Activated naive CD8-positive, alpha-beta T cell treated with anti-CD3 and anti-CD28 coated beads, Interleukin-2, amount 50 U/mL, for 16 hours (primary cell): ENCODE measurements at places on chromosomes 6 and 20.

- no peak for DNase-seq
Measured at GRCh38 chr6:166335378-166336302, 6.7 kb downstream of the SFT2D1 start.

DNA sequence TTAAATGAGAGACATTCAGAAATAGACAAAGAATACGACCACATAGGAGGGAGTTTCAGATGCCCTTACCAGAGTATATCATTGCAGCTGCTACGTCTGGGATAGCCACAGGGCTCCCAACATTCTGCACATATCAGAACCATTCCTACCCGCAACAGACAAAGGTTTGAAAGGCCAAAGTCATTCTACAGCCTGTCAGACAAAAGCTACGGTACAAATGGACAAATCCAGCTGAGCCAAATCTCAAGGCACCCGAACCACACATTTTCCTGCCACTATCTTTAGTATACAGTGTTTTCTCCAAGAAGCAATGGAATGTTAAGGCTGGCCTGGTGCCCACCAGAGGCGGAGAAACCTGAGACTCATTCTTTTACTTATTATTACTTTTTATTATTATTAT is 30.5 kb upstream of the LYRM2 start:
- DNase-seq: no peak

GRCh38 chr6:75608956-75609533 is 7.4 kb downstream of the SENP6 start:
- DNase-seq: no peak

DNA sequence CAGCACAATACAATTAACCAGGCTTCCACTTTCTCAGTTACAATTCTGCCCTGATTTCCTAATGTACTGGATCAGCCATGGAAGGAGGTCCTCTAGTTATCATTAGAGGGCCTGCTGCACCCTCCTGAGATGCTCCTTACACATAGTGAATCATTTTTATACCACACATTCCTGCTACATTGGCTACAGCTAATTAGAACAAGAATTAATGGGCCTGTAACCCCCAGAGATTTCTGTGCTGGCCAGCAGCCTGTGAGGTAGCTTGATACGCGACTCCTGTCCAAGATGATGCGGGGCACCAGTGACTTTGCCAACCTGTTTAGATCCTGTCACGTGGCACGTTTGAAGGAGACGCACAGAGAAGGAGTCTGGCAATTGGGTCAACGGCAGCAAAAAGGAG is 422.8 kb downstream of the EPM2A start:
- no peak for DNase-seq

- no peak for DNase-seq
Measured at GRCh38 chr20:47319517-47320252, 36.8 kb downstream of the ZMYND8 start.

GRCh38 chr6:39765508-39766065 is 26.6 kb upstream of the DAAM2 start:
- no peak for DNase-seq

DNA sequence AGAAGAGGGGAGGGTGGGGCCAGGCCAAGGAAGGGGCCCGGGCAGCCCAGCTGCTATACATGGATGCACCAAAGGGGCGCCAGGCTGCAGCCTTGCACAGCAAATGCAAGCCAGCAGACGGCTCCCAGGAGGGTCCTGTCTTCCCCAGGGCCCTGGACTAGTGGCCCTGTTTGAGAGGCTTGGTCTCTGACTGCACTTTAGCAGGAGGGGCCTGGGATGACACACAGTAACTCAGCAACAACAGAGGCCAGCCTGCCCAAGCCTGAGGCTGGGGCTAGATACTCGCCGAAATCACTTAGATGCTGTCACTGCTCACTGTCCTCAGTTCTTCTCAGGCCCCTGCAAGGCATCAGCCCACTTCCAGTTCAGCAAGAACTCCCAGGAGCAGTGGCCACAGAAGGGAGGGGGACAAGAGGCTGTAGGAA is 73.5 kb downstream of the TRAM2 start:
- no peak for DNase-seq

GRCh38 chr20:37236462-37236861 is 25.2 kb downstream of the GHRH start:
- DNase-seq: no peak

DNA sequence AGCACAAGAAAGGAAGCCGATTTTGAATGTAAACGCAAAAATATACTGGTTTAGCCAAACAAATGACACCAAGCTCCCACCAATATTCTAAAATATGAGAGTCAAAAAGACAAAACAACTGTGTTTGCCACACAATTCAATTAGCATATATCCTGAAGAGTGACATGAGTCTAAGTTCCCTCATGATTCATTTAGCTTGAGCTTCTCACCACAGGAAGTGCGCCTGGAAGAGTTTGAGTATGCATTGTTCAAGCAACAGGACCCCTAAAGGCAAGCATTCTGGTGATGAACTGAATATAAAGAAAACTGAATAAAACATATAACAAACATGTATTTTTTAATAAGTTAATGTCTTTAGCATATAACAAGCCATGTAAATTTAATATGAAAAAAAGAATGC is 115.2 kb upstream of the RUNX2 start:
- DNase-seq: no peak

DNA sequence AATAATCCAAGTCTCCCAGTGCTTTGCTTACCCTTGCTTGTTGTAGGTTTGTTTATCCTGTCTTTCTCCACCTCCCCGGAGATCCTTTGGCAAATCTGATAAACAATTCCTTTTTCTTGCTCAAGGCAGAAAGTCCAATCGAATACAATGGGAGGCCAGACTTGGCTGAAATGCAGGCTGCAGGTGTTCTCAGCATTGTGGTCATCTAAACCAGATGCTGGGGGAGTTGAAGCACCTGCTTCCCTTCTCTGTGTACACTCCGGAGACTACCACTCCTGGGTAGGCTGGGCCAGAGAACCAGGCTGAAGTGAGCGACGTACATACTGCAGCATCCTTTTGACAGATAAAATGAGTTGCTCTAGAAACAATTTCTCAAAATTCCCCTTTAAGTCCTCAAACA is 82.6 kb upstream of the PREP start:
- DNase-seq: no peak

- DNase-seq: no peak
Measured at GRCh38 chr20:57267158-57267821, 849 bp upstream of the BMP7 start.

DNA sequence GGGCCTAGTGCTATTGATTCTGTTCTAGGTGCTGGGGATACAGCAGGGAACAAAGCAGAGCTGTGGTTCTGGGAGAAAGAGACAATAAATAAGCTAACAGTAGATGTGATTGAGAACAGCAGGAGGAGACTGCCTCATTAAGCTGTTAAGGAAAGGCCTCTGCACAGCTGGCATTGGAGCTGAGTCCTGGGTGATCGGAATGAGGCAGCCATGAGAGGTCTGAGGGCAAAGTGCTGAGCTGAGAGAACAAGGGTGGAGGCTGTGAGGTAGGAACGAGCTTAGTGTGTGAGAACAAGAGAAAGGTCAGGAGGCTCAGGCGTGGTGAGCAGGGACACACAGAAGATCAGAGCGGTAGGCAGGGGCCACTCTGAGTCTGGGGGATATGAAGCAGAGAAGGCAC is 18.3 kb downstream of the DDX27 start:
- DNase-seq: no peak

- no peak for DNase-seq
Measured at GRCh38 chr20:57231951-57232428, 34.5 kb downstream of the BMP7 start.

- DNase-seq: no peak
Measured at GRCh38 chr6:166589786-166590574, 3.5 kb upstream of the RAMACL start.

DNA sequence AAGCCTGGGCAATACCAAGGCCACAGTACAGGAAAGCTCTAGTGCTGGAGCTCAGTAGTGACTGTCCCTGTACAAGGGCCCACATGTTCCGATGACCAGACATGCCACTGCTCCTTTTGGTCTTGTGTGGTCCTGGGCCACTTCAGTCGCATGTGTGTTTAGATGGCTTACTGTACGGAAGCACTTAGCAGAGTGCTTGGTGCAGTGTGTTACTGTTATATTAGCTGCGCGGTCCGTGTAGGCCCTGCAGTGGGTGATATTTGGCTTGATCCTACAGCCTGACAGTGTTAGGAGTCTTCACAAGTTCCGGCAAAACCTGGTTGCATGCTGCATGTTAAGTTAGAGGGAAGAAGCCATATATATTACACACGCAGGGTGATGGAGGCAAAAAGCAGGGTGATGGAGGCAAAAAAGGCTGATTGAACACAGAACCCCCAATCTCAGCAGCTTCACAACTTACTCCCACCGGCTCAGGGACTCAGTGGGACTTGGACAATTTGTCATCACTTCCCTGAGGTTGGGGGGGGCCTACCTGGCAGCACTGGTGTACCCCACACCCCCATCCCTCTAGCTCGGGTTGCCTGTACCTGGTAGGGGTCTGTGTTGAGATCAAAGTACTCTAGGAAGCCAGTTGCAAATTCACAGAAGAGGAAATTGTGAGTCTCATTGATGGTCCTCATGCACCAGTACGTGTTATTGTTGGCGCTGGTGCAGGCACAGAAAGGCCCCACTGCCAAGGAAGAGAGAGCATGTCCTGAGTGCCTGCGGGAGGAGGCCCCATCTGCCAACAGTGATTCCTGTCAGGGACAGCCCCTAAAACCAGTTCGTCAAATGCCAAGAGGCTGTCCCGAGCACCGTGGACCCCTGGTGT is 122.6 kb downstream of the SULF2 start:
- DNase-seq: no peak

DNA sequence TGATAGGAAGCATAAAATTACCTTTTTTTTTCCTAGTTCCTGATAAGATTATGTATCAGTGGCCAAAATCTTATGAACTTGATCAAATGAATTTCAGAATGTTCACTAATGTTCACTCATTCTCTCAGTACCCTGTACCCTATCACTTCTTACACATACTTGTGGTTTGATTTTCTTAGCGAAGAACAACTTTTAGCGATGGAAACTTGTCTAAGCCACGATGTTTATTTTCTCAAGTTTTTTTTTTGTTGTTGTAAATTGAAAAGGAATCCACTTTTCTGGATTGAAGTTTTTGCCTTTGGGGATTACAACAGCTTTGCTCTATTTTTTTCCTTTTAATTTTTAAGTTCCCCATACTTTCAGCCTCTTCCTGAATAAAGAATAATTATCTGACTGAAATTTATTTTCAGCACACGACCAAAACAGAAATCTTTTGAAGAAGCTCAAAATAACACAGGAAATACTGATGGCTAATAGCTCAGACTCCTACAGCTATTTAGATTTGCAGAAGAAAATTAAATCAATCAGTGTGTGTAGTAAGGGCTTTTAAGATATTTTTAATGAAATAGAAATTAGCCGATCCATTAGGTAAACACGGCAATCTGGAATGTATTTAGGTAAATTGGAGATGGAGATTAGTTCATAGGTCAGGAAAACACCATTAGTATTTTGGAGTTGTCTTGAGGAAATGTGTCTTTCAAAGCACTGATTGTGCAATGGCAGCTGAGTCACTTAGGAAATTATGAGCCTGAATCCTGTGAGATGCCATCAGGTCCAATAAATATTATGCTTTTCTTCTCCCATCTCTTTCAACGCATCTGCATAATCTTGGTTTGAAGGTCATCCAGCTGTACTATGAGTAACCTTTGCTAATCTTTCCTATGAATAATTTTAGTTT is 217.5 kb downstream of the GJA1 start:
- no peak for DNase-seq

GRCh38 chr6:13914351-13914750 is 10.4 kb upstream of the RNF182 start:
- no peak for DNase-seq

DNA sequence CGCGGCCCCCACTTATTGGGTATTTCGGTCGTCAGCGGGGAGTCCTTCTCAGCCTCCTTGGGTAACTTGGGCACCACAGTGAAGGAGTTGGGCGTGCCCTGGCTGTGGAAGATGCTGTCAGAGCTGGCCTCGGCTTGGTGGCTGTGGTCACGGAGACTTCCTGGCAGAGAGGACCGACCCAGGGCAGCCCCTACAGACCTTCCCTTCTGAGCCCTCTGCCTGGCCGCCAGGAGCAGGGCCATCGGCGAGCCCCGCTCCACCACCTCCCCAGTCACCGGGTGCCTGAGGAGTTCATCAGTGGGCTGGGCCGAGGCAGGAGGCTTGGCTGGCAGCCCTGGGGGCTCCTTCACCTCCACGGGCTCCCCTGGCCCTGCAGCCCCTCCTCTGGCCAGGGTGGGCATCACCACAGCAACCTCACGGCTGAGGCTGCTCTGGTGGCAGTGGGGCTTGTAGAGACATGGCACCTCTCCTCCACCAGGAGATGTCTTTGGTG is 37.2 kb downstream of the C6orf132 start:
- no peak for DNase-seq

GRCh38 chr20:62651285-62652021 is 9.2 kb downstream of the SLCO4A1 start:
- DNase-seq: peak; percentile 41

GRCh38 chr6:161061576-161061975 is 70.0 kb downstream of the MAP3K4 start:
- DNase-seq: no peak

DNA sequence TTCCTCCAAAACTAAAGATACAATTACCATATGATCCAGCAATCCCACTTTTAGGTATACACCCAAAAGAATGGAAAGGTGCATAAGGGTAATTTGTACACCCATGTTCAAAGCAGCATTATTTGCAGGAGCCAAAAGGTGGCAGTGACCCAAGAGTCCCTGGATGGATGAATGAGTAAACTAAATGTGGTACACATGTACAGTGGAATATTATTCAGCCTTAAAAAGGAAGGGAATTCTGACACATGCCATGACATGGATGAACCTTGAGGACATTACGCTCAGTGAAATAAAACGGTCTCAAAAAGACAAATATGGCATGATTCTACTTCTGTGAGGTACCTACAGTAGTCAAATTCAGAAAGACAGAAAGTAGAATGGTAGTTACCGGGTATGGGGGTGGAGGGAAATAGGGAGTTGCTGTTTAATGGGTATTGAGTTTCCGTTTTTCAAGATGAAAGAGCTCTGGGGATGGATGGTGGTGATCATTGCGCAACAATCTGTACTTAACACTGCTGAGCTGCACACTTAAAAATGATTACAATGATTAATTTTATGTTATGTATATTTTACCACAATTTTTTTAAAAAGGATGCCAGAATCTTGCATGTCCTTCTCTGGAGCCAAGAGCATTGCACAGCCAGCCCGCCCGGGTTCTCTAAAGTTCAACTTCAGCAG is 518.9 kb upstream of the JARID2 start:
- DNase-seq: no peak

DNA sequence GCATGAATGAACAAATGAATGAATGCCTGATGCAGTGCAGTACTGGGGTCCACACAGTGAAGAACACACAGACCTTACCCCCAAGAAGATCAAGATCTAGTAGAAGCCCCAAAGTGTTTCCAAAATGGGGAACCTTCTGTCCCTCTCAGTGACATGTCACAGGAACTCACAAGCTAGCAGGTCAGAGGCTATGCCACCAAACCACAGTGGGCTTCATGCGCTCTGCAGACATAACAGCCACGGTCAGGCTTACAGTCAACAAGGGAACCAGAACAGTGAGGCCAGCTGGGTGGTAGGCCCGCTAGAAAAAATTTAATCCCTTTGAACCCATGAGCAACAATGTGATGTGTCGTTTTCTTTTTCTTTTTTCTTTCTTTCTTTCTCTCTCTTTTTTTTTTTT is 20.2 kb upstream of the ARFGEF2 start:
- DNase-seq: no peak
